ENCODE measurements at places on chromosomes 11 and 22.

DNA sequence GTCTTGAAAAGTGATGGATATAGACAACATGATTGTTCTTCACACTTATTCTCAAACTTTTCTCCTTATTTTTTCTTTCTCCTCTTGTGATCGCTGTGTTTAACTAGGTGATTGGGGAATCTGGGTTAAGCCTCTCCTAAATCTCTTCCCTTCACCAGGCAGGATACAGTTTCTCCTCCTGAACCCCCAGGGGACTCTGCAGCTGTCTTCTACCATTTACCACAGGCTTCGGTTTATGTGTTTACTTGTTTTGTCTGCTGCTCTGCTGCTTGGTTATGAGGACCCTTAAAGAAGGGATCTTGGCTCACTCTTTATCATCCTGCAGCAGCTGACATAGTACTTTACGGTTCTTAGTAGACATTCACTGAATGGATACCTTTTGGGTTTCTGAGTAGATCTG is 124.2 kb downstream of the NCAM1 start:
- no peak for DNase-seq

GRCh38 chr11:118251858-118252652 is at the start of gene MPZL3:
Gene MPZL3, minus strand, starts transcription at chr11:118252365. Its CDS starts 71 bp downstream, at chr11:118252294.
- DNase-seq: peak; percentile 50

DNA sequence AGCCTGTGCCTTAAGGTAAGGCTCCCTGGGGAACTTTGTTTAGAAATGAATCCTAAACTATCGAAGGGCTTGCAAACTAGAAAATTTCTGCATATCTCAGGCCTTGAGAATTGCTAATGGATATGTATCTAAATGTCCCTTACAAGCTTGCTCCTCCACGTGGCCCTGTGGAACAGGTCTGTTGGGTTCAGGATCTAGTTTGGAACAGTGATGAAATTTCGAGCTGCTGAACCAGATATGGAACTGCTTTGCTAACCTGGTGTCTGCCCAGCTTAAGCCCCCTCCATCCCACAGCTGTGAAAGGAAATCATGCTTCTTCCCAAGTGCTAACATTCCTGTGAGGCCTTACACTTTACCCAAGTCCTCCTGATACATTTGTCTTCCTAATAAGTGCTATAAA is 11.6 kb downstream of the SREBF2 start:
- no peak for DNase-seq

DNA sequence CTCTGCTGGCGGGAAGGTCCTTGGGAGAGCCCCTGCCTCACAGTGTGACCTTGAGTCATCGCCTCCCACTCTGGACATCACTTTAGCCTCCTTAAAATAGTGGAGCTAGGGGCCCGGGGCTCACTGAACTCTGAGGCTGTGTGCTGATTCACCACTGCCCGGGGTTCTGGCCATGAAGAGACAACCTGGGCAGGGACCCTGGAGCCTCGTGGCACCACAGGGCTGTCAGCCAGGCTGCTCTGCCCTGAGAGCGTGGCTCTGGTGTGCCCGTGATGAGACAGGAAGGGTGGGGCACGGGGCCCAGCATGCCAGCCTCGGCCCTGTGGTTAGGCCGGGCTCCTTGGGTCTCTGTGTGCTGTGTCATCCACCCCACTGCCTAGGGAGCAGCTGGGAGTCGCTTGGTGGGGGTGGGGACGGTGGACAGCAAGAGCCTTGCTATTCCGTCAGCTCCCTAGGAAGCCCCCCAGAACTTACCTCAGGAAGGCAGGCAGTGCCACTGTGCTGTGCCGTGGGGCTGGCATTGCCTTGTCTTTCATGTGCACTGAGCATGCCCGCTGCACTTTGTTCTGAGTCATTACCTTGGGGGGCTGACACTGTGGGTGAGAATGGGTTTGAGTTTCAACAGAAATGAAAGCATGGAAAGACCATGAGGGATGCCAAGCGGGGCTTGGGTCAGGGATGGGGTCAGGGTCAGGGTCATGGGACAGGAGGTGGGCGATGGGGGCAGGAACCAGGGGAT is 31.7 kb downstream of the TPCN2 start:
- DNase-seq: no peak

GRCh38 chr11:117121176-117121575 is 22.9 kb upstream of the PAFAH1B2 start:
- DNase-seq: no peak

- DNase-seq: no peak
Observed at GRCh38 chr11:35811783-35812182, 132.1 kb upstream of the LDLRAD3 start.

GRCh38 chr22:49561338-49561737 is 266.3 kb downstream of the BRD1 start:
- DNase-seq: no peak

DNA sequence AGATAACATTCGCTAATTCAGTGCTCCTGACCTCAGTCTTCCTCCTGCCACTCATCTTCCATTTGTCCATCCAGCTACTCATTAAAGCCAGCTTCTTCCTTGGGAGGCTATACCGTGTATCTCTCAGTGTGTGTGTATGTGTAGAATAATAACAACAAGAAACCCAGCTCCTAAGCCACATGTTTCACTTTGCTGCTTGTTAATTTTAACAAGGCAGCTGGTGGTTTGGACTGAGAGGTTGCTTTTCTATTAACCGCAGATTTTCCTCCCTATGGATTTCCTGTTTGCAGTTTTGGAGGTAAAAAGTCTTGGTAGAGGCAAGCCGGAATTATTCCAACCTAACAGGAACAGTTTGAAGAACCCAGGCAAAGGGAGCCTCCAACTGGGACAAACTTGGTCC is 165.0 kb downstream of the ADAMTS15 start:
- DNase-seq: no peak

- DNase-seq: peak; percentile 2
Observed at GRCh38 chr11:14904745-14905103, 12.7 kb upstream of the CYP2R1 start.

- no peak for DNase-seq
Observed at GRCh38 chr11:33419924-33420323, 162.7 kb downstream of the HIPK3 start.

- DNase-seq: no peak
Observed at GRCh38 chr11:3685923-3686322, 14.7 kb upstream of the CHRNA10 start.

DNA sequence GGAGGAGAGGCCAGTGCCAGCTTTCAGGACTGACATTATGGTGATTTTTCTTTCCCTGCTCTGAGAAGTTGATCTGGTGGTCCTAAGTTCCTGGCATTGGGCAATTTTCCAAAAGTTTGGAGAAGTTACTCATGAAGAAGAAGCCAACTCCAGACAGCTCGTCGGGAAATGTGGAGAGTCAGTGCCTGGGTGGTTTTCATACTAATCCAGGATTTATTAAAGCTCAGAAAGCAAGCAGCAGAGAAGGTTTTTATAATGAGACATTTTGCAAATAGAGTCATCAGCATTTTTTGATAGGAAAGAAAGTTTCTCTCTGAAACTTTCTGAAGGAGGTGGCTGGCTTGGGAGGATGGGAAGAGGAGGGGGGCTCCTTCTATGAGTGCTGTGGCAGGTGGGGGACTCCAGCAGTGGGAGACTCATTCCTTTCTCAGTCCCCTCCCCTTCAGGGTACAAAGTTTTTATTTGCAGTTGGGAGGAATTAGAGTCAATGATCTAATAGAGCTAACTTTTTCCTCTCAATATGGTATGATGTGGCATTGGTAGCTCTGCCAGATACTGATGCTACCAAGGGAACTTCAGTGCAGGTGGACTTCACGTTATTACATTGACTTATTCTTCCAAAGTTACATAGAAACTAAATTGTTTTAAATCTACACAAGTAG is 55.4 kb downstream of the LIF start:
- DNase-seq: no peak

All from esophagus squamous epithelium (tissue), 5 donors.